ENCODE measurements at places on chromosomes 6 and 20. TPM values are rescaled to one million over a fixed set of nuclear protein-coding genes. Genes with fewer than 3 reads are reported as not detected.

DNA sequence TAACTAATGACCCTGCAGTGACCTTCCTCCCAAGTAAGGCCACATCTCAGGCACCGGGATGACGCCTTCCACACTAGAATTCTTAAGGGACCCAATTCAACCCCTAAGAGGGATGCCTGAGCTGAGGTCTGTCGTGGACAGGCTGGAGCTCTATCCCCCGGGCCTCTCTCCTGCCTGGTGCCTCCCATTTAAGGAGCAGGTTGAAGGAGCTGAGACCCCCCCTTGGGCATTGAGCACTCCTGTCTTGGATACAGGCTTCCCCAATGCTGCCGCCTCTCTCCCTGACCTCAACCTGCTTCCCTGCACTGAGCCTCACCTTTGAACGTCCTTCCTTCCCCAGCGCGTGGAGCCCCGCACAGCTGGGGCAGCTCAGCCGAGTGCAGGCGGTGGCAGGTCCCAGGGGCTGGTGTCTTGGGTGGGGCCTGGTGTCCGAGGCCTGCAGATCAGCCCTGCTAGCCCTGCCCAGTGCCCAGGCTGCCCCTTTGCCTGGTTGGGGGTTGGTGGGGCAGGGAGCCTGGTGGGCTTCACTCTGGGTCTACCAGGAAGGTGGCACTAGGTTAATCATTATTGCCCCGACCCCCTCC is 19.9 kb upstream of the BHLHE23 start:
- no peak for DNase-seq

DNA sequence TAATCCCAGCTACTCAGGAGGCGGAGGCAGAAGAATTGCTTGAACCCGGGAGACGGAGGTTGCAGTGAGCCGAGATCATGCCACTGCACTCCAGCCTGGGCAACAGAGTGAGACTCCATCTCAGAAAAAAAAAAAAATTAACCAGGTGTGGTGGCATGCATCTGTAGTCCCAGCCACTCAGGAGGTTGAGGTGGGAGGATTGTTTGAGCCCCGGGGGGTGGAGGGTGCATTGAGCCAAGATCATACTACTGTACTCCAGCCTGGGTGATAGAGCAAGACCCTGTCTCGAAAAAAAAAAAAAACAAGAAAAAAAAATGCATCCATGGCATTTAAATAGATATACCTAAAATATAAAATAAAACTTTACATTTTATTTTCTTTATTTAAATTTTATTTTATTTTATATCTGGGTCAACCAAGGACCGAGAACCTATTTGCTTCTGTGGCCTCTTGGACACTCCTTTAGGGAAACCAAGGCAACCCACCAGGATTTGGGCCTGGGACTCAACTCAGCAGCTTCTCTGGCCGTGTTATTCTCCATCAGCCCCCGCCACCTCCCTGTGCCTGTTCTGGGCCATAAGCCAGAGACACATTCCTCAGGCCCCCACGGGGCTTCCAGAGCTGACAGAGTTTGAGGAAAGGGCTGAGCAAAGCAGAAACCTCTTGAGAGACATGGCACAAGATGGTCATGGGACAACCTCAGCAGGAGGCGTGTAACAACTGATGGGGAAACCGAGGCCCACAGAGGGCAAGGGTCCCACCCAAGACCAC is 6.2 kb downstream of the SNTA1 start:
- peak; percentile 96 for DNase-seq

- no peak for DNase-seq
Measured at GRCh38 chr6:107866606-107867301, 42.6 kb upstream of the SCML4 start.

The MYLIP gene
- 61.8 TPM for total RNA-seq

- DNase-seq, result peak; percentile 50
Measured at GRCh38 chr6:82040405-82041221, 206.9 kb downstream of the IBTK start.

Measured in thyroid gland (tissue), 4 donors.